ENCODE measurements at places on chromosomes 2 and 18. TPM values are rescaled to one million over a fixed set of nuclear protein-coding genes. Genes with fewer than 3 reads are reported as not detected.

Gene TEKT4
- not detected for total RNA-seq

Gene DUSP2
- total RNA-seq, result 1.4 TPM

Gene QPCT
- total RNA-seq, result 1.7 TPM

Gene TRIM43
- total RNA-seq, result not detected

Gene SCN3A
- 3.1 TPM for total RNA-seq

Gene REEP1
- total RNA-seq, result not detected

Gene STK39
- total RNA-seq, result 8.2 TPM

Gene SCN1A
- total RNA-seq, result 0.09 TPM

Gene UCN
- total RNA-seq, result 1.1 TPM

Gene NCOA1
- total RNA-seq, result 10.4 TPM

Gene SOWAHC
- total RNA-seq, result 9.3 TPM

Gene CDH2
- 64.1 TPM for total RNA-seq

Gene AMER3
- not detected for total RNA-seq

Gene RBBP8
- 80.1 TPM for total RNA-seq

Gene RAB6C
- total RNA-seq, result not detected

Gene DPP4
- total RNA-seq, result 203 TPM

Gene CD8B2
- not detected for total RNA-seq

Gene PXDN
- total RNA-seq, result 137 TPM

Gene CPO
- total RNA-seq, result not detected

Gene DSC3
- total RNA-seq, result 0.09 TPM

Gene FRZB
- 0.18 TPM for total RNA-seq

Gene EDAR
- total RNA-seq, result not detected

Gene PTPRM
- total RNA-seq, result 64.2 TPM

Gene LRP2
- total RNA-seq, result 0.41 TPM

Gene PHLPP1
- total RNA-seq, result 14.1 TPM

Gene DNER
- not detected for total RNA-seq

Gene PAX8
- 1.5 TPM for total RNA-seq

Gene ACMSD
- total RNA-seq, result not detected

Gene C2orf49
- total RNA-seq, result 20.0 TPM

Gene TYW5
- 7.8 TPM for total RNA-seq

Measured in fibroblast of the aortic adventitia (primary cell).